ENCODE measurements at places on chromosomes 4 and X. TPM values are rescaled to one million over a fixed set of nuclear protein-coding genes. Genes with fewer than 3 reads are reported as not detected.

CSN2 gene
- polyA plus RNA-seq = not detected

HS3ST1 gene
- 0.05 TPM for polyA plus RNA-seq

CPLX1 gene
- 0.40 TPM for polyA plus RNA-seq

ZNF674 gene
- polyA plus RNA-seq = 3.5 TPM

CXorf49 gene
- polyA plus RNA-seq = not detected

MXRA5 gene
- polyA plus RNA-seq = 59.5 TPM

TBX22 gene
- 0.09 TPM for polyA plus RNA-seq

TSPAN7 gene
- polyA plus RNA-seq = 122 TPM

CAPN6 gene
- polyA plus RNA-seq = 557 TPM

BEND4 gene
- polyA plus RNA-seq = 0.04 TPM

RHOH gene
- 0.33 TPM for polyA plus RNA-seq

SPANXA1 gene
- not detected for polyA plus RNA-seq

GRCh38 chr4:128410037-128410436, 122.4 kb upstream of the PGRMC2 start:
- no peak for DNase-seq

DNA sequence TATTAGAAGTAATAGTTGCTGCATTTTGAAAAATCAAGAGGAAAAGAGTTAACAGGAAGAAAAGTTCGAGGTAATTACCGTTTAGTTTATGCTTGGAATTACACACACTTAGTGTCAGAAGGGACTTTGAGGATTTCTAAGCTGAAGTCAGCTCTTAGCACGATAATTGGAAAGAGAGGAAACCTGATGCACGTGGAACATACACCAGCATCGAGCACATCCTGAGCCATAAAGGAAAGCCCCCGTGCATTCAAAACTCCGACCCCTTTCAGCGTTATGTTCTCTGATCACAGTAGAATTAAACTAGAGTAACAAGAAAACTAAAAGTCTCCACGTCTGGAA, 400 bp upstream of the PAQR3 start:
- DNase-seq = no peak

DNA sequence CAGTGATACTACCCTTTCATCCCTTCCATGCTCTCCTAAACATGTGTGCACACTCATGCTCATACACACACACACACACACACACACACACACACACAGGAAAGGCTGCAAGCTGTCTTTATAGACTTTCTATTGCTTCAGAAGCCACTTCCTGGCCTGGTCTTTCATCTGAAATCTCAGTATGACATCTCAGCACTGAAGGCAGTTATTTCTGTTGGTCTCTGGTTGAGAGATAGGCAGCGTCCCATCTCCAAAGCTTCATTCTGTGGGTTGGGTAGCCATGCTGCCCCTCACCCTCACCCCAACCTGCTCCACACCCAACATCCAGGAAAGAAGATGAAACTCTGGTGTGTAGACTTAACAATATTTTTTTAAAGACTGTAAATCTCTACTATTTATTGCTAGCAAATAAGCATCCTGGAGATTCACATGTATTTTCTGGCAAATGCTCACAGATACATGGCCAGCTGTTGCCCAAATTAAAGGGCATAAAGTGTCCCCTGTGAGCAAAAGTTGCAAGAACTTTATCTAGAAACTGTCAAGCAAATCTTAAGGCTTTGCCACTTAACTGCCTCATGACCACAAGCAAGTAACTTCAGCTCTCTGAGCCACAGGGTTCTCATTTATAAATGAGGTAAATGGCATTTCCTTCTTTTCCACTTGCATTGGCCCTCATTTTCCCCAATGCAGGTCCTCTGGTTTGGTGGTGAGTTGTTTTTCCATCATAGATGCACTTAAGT, 189.8 kb upstream of the AFF2 start:
- DNase-seq = no peak

- DNase-seq = no peak
Observed at GRCh38 chrX:23035493-23035892, 35.7 kb downstream of the DDX53 start.

GRCh38 chr4:82268050-82268825, 105.6 kb downstream of the HNRNPD start:
- DNase-seq = peak; percentile 50

DNA sequence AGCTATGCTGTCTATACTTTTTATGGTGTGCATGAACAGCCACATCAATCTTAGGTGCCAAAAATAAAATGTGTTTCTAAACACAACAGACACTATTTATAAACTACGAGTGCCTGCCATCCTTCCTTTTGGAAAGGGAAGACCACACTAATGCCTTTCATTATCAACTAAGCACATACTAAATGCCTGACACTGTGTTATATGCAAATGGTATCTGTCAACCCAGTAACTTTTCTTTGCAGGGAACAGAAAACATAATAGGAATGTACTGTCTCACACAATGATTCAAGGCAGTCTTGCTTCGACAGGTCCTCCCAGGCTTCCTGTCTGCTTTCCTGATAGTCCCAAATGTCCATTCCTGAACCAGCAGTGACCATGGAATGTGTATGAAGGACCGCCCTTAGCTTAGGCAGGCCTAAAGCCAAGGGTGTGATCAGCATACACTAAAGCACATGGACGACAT, 43.8 kb downstream of the ADGRA3 start:
- DNase-seq = no peak

- no peak for DNase-seq
Observed at GRCh38 chr4:4627906-4628305, 86.1 kb upstream of the STX18 start.

GRCh38 chrX:10189317-10190268, 32.8 kb downstream of the CLCN4 start:
- DNase-seq = peak; percentile 65

DNA sequence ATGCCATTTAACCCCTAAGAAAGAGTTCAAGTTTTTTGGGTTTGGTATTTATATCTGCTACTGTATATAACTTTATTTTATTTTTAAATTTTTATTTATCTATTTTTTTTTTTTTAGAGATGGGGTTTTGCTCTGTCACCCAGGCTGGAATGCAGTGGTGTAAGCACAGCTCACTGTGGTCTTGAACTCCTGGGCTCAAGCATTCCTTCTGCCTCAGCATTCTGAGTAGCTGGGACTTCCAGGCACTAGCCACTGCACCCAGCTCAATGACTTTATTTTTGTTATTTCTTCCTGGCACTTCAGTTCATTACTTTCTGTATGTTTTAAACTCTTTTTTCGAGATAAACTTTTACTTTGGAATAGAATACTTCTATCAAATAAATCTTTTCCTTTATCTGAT, 42.4 kb upstream of the PGAM4 start:
- no peak for DNase-seq

GRCh38 chr4:70392057-70392776, 5.5 kb upstream of the OPRPN start:
- DNase-seq = no peak

DNA sequence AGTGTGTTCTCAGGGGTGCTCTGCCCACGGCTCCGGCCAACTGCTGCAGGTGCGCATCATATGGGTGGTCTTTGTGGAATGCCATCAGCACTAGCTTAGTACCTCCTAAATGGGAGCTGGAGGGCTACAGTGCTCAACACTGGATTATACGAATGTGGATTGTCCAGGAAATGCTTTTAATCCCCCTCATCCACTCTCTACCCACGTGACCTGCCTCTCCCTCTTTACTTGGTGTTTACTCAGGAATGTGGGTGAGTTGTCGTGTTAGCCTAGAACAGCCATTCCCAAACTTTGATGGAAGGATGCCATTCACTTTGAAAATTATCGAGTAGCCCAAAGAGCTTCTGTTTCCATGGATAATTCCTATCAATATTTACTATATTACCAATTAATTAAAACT, 150.8 kb downstream of the PTTG2 start:
- no peak for DNase-seq

- no peak for DNase-seq
Observed at GRCh38 chr4:188220006-188220405, 80.8 kb downstream of the TRIML1 start.

- DNase-seq = no peak
Observed at GRCh38 chr4:103156106-103156505, 42.0 kb downstream of the CENPE start.

- DNase-seq = no peak
Observed at GRCh38 chr4:144734522-144734921, 88.6 kb downstream of the HHIP start.

DNA sequence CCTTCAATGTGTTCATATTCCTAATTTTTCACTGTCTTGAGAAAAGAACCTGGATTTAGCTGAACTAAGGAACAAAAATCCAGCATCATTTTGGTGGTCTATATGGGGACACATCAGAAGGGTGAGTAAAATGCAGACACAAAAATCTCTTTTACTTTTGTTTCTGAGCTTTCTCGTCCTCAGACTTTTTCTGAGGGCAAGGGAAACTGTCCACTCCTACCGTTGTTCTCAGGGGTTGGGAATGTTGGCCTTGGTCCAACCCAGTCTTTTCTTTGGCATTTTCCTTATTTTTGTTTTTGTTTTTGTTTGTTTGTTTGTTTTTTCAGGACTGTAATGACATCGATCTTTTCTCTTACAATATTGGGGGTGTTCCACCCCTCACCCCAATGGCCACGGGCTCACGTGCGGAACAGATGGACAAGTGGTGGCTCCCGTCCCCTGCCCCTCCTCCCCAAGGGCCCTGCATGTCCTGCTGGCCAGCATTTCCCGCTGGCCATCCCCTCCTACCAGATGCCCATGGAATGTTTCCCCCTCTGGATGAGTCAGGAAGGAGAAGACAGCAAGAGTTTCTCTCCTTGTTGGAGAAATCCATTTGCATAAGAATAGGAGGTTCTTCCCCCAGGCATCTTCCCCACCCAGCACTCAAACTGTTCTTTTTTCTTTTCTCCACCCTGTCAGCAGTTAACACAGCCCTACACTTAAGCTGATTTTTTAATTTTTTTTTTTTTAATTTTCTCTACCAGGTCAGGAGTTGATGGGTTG, 305.4 kb upstream of the NDST4 start:
- DNase-seq = no peak

DNA sequence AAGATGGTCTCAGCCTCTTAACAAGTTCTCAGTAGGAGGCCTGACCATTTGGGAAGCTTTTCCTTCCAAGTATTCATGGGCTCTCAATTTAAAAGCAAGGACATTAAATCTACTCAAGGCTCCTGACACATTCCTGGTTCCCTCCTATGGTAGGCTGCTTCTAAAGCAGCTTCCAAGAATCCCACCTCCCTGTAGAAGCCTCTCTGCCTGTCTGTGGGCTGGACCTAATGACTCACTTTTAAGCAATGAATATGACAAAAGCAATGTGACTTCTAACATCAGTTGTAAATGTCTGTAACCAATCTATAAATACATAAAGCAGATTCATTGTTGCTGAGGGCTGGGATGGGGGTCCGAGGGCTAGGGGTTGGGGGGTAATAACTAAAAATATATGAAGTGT, 99.5 kb upstream of the FAM9B start:
- DNase-seq = no peak

DNA sequence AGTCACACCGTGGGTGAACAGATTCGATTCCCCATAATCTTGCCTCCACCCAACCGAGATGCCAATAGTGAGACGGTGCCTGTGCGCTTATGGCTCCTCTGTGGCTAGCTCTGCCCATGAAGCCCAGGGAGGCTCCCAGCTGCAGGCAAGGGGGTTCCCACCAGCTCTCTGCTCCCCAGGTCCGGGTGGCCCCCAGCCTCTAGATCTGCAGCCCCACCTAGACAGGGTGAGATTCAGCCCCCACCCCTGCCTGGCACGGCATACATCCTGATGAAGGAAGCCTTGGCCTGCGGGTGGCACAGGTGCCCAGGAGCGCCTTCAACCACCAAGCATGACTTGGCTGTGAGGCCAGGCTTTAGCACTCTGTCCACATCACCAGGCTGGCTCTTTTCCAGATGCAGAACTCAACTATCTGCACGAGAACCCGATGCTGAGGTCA, 40.6 kb downstream of the WDR1 start:
- DNase-seq = no peak

- DNase-seq = peak; percentile 11
Observed at GRCh38 chr4:157674699-157675098, 454.2 kb downstream of the GRIA2 start.

DNA sequence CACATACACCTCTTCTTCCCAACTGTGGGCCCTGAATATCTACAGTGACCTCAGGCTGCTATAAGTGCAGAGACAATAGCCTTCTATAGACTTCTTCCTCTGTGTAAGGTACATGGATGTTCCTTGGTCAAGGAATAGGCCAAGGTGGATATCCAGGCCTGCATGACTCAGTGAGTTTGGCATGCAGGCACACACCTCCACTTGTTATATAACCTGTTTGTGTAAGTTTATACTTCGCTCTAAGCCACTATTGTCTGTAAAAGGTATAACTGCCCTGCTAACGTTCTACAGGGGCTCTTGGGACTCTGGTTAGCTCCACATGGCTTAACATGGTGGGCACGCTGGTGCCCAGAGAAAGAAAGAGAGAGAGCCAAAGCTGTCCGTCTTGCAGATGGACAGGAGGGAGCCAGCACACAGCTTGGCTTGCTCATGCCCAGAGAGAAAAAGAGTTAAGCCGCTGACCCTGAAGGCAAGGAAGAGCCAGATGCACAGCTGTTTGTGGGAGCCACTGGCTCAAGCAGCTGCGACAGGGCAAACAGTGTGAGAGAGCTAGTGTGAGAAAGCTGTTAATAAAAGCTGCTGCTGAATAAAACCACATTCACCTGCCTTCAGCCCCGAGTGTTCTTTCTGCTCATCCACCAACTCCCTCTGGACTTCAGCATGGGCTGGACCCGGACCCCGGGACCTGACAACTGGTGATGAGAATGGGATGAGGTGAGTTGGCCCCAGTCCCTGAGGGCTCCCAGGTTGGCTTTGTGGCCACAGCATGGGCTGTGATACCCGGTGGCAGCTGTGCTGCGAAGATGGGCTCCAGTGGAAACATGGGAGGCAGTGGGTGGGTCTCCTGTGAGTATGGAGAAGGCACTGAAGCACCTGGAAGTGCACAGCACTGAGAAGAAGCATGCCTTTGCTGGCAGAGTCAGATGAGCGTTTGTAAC, 44.5 kb upstream of the ZBTB33 start:
- DNase-seq = no peak

- DNase-seq = no peak
Observed at GRCh38 chr4:104418286-104418685, 76.4 kb downstream of the CXXC4 start.

- no peak for DNase-seq
Observed at GRCh38 chrX:44953734-44954502, 80.9 kb downstream of the KDM6A start.

DNA sequence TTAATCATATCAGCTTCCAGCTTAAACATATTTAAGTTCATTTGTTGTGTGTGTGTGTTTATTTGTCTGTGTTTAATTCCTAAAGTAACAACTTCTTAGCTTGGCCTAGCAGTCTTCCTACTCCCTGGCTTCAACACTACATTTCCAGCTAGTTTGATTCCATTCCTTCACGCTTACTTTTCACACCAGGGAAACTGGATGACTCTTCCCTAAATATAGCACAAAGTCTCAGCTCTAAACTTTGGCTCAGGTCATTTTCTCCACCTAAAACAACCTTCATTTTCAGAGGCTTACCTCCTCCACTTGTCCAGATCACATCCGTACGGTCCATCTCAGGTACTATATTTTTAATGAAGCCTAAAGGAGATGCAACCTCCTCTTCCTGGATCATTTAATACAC, 94.4 kb downstream of the KCTD8 start:
- no peak for DNase-seq

DNA sequence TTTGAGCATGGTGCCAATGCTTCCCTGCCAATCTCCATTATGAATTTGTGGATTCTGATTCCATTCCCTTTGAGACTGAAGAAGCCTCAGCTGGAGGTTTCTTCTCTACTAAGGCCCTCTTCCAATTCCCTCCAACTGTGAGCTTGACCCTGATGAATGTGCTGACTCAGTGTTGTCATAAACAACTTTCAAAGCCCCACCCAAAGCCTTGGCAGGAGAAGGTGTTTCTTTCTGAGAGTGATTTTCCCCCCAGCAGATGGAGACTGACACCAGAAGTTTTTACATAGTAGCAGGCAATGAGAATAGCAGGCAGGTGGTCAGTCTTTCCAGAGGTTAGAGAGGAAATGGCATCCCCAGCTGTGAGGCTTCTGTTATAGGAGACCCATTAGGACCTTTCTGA, 53.1 kb downstream of the OCRL start:
- DNase-seq = no peak

Measured in forelimb muscle (tissue), 1 donor.